ENCODE measurements at places on chromosomes 1 and 21.

- peak; percentile 31 for DNase-seq
These were observed 579 bp upstream of the TENT5C start for GRCh38 chr1:117605164-117605773.

DNA sequence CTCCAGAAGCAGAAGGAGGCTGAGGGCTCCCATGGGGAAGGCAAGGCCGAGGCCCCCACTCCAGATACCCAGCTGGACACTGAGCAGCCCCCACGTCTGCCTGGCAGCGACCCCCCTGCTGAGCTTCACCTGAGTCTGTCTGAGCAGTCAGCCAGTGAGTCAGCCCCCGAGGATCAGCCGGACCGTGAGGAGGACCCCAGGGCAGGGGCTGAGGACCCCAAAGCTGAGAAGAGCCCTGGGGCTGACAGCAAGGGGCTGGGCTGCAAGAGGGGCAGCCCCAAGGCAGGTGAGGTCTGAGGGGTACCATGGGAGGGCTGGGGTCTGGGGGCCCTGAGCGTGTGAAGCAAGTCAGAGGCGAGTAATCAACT is 21.3 kb downstream of the DMBX1 start:
- no peak for DNase-seq

DNA sequence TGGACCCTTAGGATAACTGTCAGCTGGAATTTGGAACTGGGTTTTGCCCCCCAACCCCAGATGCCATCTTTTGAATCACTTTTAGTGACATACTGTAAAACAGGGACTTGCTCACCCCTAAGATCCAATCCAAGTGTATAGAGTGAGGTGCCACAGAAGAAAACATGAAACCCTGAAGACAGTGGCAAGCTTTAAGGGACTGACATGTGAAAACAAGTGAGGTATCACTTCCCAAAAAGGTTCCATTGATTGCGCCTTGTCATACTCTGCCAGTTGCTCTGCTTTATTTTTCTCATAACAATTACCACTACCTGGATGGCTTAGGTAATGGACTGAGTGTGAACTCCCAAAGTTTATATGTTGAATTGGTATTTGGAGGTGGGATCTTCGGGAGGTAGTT is 115.6 kb downstream of the CSMD2 start:
- DNase-seq, result no peak

DNA sequence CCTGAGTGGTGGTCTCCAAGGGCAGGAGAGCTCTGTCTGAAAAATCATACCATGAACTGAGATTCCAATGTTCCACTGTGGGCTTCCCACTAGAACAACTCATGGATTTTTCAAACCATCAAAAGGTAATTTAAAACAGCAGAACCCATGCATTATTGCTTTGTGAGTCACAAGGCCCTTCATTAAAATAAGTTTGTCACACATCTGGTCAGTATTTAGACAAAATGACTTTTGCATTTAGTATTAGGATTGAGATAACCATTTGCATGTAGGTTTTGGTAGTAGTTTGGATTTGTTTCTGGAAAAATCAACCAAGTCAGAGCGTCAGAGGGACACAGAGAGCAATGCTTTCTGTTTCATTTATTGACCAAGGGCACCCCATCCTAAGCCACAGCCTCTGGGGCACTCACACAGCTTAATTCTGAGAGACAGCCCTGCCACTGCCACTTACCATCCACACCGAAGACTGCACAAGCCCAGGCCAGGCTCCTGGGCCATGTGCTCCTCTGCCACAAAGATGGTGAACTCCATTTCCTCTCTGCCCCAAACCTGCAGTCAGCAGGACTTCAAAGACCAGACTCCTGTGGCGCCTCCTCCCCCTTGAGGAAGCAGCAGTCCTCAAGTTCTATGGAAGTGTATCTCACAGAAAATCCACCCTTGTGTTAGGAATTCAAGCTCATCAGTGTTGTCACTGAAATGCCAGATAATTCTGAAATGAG is 132.6 kb upstream of the DUSP10 start:
- no peak for DNase-seq

DNA sequence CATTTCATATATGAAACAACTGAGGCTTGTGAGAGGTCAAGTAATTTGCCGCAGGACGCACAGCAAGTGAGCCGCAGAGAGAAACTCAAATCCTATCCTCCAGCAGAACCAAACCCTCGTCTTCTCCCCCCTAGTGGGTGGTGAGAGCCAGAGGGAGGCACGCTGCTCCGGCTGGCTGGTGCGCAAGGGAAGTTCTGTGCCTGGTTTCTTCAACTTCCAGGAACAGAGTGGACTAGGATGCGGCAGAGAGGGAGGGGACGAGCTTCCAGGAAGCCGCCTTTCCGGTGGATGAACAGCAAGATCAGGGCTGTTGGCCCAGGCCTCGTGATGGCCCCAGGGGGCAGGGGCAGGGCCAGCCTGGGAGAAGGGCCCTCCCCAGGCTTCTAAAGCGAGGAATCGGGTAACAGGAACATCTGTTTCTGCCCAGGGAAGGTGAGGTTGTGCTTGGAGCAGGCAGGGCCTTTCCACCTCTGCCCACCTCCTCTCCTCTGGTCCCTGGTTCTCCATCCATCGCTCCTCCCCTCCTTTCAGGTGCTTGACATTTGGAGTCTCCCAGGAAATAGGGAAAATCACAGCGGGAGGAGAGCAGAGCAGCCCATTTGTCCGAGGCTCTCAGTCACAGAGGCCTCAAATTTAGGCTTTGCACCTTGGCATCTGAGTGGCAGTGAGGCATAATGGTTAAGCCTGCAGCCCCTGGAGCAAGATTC is 16.8 kb upstream of the PDIK1L start:
- peak; percentile 46 for DNase-seq

DNA sequence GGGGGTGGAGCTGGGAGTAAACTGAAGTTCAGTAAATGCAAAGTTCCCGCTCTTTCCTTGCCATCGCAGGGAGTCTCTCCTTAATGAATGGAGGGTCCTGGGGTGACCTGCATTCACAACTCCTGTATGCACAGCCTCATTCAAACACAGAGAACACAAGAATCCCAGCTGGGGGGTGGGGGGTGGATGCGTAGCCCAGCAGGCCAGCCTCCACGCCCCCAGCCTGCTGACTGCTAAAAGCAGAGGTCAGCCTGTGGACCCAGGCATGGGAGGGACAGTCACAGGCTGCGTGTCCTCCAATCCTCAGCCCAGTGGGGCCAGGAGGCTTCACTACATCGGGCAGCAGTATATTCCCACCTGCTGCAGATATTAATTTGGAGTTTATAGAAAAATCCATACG is 263.1 kb downstream of the GRIK3 start:
- no peak for DNase-seq

DNA sequence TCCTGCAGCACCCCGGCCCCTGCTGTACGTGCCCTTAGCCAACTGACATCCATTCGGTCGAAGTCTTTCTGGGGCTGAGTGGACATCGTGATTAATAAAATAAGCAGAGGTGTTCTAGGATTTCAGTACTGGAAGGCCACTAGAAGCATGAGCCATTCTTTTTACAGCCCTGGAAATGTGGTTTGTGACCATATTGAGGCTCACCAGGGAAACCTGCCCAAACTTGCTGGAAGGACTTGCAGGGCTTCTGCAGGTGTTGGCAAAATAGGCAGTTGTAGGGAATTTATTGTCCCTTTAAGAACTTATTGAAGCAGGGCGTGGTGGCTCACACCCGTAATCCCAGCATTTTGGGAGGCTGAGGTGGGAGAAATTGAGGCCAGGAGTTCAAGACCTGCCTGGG is 80.8 kb downstream of the DOP1B start:
- no peak for DNase-seq

GRCh38 chr1:177934927-177935326 is 34.9 kb downstream of the SEC16B start:
- DNase-seq, result no peak

DNA sequence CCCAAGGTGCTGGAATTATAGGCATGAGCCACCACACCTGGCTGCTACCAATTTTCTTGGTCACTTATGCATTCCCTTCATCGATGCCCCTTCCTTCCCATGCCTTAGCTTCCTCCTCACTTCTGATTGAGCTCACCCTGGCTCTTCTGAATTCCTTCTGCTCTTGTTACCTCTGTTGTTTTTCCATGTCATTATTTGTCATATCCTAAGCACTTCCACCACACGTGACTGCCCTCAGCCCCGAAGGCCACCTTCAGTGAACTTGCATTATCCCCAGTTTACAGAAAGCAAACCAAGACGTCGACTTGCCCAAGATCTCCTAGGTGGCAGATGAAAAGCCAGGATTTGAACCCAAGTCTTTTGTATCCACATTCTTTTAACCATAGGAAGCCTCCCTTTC is 30.7 kb downstream of the CA6 start:
- no peak for DNase-seq

DNA sequence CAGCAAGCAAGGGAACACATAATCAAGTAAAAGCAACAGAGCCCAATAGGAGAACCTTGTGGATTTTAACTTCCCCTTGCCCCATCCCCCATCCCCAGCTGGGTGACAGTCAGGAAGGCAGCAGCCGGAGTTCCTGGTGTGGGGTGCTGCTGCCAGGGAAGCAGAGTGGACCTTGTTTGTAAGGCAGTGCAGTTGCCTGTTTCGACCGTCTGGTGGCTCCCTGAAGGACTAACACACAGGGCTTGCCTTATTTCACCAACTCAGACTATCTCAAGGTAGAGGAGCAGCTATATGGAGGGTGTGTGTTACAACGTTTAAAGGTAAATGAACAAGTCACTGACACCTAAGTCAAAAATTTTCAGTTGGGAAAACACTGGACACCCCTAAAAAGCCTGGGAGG is 6.6 kb downstream of the KRTAP10-8 start:
- no peak for DNase-seq

DNA sequence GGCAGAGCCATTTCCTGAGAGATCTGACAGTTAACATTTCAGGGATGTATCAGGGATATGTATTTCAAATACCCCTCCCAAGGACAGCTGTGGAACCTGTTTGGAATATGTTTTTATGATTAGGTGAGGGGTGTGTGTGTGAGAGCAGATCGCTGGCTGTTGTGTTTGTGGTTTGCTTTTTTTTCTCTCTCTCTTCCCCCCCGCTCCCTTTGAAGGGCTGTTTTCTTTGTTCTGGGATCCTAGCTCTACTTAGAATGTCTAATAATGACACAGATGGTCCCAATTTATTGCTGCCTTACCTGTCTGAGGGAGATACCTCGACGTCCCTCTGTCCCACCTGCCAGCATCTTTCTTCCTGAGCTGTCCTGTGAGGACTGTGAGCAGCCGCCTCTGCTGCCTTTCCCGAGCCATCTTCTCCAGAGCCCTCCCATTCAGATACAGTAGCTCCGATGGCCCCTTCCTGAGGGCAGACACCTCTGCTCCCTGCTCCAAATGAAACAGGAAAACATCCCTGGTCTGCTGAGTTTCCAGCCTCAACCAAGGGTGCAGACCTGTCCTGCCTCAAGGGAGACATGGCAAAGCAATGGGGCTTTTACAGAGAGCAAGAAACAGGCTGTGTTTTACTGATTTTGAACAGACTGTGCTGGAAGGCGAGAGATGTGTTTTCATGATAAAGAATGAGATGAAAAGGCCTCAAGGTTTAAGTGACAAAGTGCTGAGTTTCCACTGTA is 138.0 kb upstream of the TNR start:
- DNase-seq, result no peak

DNA sequence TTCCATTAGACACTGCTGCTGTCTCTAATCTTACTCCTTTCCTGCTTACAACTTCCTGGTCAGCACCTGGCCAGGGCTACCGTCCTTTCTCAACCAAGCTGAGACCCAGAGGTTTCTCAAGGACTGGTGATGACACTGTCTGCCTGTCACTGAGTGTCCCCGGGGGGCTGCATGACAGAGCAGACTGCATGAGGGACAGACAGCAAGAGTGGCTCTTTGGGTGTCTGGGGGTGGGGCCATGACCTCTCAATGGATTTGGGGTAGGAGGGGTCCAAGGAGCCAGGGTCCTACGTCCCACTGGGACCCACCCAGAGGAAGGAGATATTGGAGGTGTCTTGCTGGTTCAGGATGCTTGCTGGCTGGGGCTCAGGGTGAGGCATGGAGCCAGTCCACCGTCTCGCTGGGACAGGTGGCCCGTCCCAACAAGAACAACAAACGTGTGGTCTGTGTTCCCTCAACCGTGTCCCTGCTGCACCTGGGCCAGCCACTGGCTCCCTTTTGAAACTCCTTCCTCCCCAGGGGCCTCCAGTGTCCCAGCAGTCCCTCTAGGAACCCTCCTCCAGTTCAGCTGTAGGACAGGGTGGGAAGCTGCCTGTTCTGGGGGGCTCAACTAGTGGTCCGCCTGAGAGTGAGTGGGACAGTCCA is 344.6 kb upstream of the AJAP1 start:
- peak; percentile 4 for DNase-seq

Measured in renal pelvis (tissue), 12 donors.